Ureter (tissue), 1 donor: ENCODE measurements at places on chromosomes 2 and 18. TPM values are rescaled to one million over a fixed set of nuclear protein-coding genes. Genes with fewer than 3 reads are reported as not detected.

The SPAG16 gene
- total RNA-seq: 63.2 TPM

DNA sequence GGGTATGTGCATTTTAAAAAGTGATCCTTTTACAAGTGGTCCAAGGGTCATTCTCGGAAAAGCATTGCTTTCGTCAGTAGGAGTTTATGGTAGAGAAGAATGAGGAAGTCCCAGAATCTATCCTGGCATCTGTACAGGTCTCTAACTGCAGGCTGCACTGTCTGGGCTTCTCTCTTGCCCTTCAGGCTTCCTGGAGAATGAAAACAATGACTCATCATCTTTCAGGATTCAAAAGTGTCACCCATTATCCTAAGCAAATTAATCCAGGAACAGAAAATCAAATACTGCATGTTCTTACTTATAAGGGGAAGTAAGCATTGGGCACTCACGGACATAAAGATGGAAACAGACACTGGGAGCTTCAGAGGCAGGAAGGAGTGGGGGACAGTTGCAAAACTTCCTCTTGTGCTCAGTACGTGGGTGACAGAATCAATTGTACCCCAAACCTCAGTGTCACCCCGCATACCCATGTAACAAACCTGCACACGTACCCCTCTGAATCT is 60.2 kb upstream of the TXNDC2 start:
- DNase-seq: no peak

- no peak for DNase-seq
Observed at GRCh38 chr2:37653805-37654378, 17.6 kb downstream of the CDC42EP3 start.

DNA sequence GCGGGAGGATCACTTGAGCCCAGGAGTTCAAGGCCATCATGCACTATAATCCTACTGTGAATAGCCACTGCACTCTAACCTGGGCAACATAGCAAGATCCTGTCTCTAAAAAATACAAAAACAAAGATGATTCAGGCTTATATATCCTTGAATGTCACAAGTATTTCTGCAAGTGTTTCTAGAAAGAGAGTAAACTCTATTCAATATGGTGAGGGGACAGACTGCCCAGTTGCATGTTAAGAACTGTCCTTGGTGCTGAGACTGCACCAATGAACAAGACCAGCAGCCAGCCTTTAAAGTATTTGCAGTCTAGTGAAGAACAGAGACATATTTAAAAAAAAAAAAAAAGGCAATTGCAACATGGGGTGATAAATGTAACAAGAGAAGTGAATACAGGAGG is 16.4 kb downstream of the MAP3K19 start:
- no peak for DNase-seq

The LRRTM1 gene
- total RNA-seq: not detected

GRCh38 chr2:216478151-216478550 is 20.5 kb upstream of the RPL37A start:
- no peak for DNase-seq

The DAPL1 gene
- 13.0 TPM for total RNA-seq

DNA sequence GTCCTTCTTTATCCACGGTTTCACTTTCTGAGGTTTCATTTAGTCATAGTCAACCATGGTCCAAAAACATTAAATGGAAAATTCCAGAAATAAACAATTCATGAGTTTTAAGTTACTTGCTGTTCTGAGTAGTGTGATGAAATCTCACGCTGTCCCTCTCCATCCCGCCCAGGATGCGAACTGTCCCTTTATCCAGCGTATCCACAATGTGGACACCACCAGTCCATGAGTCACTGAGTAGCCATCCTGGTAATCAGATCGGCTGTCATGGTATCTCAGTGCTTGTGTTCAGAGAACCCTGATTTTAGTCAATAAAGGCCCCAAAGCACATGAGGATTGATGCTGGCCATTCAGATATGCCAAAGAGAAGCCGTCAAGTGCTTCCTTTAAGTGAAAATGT is 3.7 kb downstream of the SP140L start:
- no peak for DNase-seq

GRCh38 chr2:179703702-179704101 is 157.7 kb downstream of the ZNF385B start:
- no peak for DNase-seq

DNA sequence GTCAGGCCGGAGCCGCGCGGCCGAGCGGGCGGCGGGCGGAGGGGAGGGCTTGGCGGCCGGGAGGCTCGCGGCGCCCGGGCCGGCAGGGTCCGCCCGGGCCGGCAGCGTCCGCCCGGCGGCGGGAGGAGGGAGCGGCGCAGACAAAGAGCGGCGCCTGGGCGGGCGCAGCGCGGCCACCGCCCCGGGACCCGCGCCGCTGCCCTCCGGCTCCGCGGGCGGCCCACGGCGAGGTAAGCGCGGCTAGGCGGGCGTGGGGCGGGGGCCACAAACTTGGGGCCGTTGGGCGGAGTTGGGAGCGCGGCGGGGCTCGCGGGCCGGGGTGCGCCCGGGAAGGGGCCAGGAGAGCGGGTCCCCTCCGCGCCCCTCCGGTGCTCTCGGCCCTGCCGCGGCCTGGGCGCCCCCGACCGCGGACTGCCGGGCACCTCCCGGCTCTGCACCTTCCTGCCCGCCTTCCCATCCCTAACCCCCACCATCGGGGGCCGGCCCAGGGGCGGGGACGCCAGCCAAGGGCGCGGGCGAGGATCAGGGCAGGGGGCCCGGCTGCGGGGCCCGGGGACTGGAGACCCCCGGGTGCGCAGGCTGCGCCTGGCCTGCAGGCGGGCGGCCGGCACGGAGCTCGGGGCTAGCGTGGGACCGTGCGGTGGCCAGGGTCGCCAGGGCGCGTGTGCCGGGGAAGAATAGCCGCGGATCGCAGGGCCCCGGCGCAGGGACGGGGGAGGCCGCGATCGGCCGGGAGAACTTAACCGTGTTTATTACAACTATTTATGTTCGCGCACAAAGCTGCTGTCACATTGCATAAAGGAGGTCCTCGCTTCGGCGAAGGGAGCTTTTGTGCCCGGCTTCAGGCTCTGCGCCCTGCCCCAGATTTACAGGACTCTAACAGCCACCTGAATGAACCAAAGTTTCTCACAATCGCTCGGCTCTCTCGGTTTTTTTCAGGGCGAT is at the start of gene NCK2:
TSS of gene NCK2 (plus strand) at position 4 of the 945 bp plus-strand sequence. CDS start 110,152 bp downstream, outside the sequence.
- DNase-seq: no peak

- no peak for DNase-seq
Observed at GRCh38 chr18:31667185-31667584, 17.2 kb downstream of the B4GALT6 start.

The ALLC gene
- total RNA-seq: not detected

The ACTG2 gene
- total RNA-seq: 918 TPM

DNA sequence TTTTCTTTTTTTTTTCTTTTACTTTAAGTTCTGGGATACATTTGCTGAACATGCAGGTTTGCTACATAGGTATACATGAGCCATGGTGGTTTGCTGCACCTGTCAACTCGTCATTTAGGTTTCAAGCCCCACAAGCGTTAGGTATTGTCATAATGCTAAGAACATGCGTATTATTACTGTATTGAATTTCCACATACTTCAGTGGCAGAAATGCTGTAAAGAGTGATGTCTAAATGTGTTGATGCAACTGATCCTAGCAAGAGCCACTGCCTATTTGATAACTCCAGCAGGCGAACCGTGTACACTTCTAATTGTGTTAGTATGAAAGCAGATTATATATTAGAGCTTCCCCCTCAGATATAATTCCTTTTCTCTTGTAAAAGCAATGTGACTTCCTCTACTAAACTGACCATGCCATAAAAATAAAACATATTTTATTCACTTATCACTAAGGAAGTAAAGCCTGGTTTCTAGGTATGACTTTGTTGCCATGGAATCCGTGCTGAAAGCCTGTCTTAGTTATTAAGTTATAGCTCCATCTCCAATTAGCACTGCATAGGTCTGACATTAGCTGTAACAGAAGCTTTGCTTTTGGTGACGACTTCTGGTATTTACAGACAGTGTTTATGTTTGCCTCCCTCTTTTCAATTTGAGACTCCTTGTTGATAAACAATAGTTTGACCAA is 280.0 kb downstream of the GALR1 start:
- DNase-seq: no peak

The KDM3A gene
- total RNA-seq: 59.1 TPM

DNA sequence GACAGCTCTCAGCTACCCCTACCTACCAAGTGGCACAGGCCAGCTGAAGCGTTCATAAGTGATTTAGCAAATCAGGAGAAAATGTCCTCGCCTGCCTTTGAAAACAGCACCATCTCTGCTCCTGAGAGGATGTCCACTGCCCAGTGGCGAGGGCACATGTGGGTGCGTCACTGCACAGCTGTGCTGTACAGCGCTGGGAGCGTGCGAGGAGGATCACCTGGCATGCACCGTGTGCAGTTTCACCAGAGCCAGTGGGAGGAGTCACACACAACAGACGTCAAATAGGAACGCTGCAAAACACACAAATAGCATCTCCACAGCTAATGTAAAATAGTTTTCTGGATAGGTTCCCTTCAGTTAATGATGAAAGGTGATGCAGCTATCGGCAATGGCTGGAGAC is 154.1 kb downstream of the HDAC4 start:
- no peak for DNase-seq

The VWA3B gene
- 1.7 TPM for total RNA-seq
